ENCODE measurements at places on chromosomes 1 and 21.

- no peak for DNase-seq
These were observed 15.1 kb downstream of the THBS3 start for GRCh38 chr1:155192346-155193274.

- no peak for DNase-seq
These were observed 166.4 kb upstream of the ADGRL2 start for GRCh38 chr1:81634294-81634693.

DNA sequence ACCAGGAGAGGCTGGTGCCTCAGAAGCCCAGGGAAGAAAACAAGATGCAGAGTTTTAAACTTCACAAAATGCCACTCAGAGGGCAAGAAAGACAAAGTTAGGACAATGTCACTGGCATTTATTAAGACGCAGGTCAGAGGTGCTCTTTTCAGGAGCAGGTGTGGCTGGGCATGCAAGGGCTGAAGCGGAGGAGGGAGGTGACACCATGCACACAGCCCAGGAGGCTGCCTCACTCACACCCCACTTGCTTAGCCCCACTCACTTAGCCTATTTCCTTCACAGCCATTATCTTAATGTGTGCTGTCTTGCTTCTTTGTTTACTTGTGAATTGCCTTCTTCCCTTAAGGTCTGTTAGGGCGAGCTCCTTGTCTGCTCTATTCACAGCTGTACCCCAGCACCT, 17.2 kb downstream of the HIVEP3 start:
- no peak for DNase-seq

DNA sequence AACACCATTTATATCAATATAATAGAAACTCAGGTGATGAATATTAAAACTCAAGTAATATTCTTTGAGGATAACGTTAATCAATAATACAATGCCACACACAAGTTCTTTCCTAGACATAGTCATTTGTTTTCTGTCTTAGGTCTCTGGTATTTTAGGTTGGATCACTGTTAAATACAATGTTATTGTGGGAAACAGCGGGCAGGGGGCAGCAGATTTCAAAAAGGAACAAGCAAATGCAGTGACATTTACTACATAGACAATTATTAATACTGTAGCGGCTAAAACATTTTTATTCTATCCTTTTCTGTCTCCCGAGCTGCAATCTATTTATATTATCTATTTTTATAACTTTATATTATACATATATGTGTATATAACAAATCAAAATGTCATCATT, 186.4 kb upstream of the ZNHIT6 start:
- no peak for DNase-seq

DNA sequence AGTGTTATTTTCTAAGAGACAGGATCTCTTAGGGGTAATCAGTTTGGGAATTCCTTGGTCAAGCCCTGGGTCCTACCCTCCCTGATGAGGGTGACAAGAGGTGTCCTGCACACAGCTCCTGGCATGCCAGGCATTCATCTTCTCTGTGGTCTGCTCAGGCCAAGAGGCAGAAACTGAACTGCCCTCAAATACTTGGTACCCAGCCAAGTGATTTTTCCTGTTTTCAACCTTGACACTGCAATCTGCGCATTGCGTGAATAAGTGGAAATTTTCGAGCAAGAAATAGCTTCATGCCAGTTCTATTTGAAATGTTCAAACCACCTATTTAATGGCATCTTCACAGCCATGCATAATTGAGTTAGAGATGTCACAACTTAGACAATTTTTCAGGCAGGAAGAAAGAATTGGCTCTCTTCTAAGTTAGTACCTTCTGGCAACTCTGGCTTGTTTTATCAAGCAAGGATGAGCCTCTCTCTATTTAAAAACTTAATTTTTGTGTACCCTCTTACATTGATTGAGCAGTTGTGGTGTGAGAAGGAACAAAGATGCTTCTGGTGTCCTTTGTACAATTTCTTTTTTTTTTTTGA, 27.0 kb downstream of the DNM3 start:
- DNase-seq, result no peak

DNA sequence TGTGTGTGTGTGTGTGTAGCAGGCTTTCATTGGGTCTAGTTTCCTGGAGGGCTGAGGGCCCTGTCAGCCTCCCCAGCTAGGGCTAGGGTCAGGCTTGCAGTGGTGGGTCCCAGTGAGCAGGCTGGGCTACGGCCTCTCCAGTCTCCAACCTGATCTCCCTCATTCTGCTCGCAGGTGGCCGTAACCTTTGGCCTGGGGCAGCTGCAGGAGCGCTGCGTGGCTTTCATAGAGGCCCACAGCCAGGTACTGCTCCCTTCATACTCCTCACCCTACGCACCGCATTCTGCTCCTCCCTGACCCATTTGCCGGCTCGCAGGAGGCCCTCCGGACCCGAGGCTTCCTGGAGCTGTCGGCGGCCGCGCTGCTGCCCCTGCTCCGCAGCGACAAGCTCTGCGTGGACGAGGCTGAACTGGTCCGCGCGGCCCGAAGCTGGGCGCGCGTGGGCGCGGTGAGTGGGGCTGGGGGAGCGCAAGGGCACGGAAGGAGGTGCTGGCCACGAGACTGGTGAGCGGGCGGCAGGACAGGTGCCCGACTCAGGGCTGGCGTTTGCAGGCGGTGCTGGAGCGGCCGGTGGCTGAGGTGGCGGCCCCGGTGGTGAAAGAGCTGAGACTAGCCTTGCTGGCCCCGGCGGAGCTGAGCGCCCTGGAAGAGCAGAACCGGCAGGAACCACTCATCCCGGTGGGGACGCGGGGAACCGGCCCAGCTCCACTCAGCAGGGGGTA, 4.7 kb downstream of the BTBD19 start:
- DNase-seq, result no peak

DNA sequence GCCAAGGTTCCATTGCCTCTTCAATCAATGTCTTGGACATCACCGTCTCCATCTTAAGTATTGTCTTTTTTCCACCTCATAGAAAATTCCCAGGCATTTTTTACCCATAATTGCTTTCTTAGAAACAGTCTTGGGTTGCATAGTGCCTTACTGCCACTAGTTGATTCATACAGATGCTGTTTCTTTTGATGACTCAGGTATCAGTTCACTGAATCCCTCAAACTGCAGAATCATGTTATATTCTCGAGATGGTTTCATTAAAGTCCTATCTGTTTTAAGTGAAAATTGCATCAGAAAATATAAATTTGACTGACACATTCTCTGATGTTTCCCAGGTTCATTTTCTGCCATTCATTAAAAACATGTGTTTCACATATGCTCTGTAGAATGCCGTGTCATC, 1489.1 kb downstream of the BRINP3 start:
- no peak for DNase-seq

DNA sequence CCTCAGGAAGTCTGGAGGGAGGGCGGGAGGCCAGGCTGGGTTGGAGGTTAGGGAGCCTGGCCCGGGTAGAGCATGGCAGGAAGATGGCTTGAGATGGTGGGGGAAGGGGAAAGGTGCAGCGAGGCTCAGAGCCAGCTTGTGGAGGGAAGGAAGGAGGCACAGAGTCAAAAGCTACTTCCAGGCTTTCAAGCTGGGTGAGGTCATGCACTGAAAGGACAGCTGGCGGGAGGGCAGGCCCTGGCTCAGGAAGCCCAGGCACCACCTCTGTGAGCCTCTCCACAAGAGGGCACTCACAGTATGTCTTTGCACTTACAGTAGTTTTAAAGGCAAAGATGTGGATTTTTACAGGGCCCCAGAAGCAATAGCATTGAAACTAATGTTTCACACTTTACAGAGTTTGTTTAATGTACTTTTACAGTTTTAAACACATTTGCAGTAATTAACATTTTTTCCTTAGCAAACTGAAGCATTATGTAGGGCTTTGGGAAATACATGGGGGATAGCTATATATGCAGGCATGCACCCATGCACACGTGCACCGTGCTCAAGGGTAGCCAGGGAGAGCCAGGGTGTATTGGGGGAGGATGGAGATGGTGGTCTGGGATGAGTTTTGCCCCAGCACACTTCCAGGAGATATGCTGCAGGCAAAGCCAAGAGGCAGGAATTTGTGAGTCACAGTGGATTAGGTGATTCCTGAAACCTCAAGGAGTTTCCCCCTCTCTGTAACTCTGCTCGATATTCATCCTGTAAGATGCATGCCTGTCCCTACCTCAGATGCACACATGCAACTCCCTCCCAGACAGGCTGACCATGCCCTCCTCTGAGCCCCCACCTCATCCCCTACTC, 6.1 kb upstream of the ADAM15 start:
- no peak for DNase-seq

DNA sequence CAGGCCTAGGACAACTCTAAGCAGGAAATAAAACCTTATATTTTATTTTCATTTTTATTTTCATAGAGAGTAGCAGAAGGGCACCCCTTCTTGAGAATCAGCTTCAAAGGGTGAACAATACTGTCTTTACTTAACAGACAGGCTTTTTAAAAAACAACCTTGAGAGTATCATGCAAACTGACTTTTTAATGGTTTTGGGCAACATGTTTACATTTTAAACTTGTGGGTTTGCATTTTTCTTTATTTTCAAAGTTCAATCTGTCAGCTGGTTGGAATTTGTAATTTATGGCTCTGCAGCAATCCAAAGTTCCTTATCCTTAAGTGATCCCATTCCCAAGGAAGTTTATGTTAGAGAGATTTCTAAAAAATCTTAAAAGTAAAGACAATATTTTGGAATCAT, 392.3 kb upstream of the ADAMTS5 start:
- DNase-seq, result no peak

- no peak for DNase-seq
These were observed 35.2 kb downstream of the TGFB2 start for GRCh38 chr1:218380125-218380977.

- DNase-seq, result no peak
These were observed 23.0 kb upstream of the SAMSN1 start for GRCh38 chr21:14569026-14569621.

- no peak for DNase-seq
These were observed 6.1 kb upstream of the PSEN2 start for GRCh38 chr1:226864311-226864710.

DNA sequence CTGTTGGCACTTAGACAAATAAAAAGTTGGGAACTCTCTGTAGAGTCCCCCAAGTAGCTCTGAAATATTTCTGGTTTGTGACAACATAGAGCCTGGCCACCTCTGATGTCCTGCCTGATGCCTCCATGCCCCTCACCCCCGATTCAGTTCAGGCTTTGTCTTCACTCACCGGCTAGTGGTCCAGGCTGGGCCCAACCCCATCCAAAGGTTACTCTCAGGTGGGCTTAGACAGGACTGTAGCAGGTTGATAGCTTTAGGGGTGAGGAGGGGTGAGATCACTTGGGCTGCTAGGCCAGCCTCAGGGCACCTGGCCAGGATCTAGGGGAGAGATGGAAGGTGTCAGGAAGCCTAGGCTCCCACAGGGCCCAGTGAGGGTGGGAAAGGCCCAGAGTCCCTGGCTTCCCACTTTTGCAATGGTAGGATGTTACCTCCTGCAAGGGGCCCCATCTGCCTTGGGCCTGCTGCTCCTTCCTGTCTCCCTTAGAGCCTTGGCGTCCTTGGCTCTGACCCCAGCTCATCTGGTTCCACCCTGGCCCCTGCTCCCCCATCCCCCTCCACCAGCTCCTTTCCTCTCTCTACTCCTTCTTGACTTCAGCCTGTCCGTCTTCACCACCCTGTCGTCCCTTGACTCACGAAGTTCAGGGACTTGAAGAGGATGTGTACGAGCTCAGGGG, 6.7 kb downstream of the EPS8L3 start:
- DNase-seq, result no peak

- no peak for DNase-seq
These were observed 9.3 kb downstream of the CHML start for GRCh38 chr1:241630899-241631298.
